ENCODE measurements at places on chromosomes 5 and 9.

GRCh38 chr5:59301727-59302126 is 591.8 kb downstream of the PDE4D start:
- no peak for DNase-seq

GRCh38 chr5:110807169-110807568 is 68.4 kb downstream of the SLC25A46 start:
- no peak for DNase-seq

DNA sequence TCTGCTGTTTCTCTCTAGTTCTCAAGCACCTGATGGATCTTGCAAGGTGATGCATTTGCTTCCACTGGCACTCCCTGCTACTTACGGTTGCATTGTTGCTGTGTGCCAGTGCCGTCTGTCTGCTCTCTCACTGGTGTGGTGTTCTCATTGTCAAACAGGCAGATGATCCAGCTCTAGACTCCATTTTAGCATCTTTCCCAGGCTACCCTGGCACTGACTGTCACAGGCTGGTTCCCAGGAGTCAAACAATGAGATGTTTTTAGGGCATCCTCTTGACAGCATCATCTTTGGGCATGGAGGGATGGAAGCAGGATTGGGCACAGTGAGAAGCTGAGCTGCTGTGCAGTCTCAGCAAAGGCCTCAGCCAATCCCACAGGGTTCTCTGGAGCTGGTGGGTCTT is 12.9 kb downstream of the MTRR start:
- no peak for DNase-seq

DNA sequence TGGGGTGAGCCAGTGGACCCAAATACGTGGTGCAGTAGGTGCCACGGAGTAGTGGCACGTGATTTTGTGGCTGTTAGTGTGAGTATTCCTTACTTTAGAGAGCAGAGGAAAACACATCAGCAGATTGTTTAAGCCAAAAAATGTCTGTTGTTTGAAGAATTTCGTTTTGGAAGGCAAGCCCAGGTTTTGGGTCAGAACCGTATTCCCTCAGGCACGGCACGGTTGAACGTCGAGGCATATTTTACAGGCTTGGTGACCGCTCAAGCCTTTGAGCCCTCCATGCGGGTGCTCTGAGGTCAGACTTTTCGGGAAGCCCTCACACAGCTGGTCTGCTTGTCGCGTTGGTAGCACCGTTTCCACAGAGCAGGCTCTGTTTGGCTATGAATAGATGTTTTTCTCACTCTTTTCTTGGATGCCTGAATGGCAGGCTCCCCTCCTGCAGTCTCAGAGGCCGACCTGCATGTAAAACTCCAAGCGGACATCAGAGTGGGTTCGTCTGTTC is 27.2 kb downstream of the NEK6 start:
- DNase-seq: no peak

- no peak for DNase-seq
Measured at GRCh38 chr5:109939116-109939682, 249.5 kb downstream of the MAN2A1 start.

- DNase-seq: no peak
Measured at GRCh38 chr5:158451203-158451992, 592.5 kb upstream of the CLINT1 start.

GRCh38 chr9:12718482-12719026 is 25.4 kb downstream of the TYRP1 start:
- no peak for DNase-seq

- DNase-seq: no peak
Measured at GRCh38 chr5:79056847-79057246, 12.6 kb downstream of the DMGDH start.

DNA sequence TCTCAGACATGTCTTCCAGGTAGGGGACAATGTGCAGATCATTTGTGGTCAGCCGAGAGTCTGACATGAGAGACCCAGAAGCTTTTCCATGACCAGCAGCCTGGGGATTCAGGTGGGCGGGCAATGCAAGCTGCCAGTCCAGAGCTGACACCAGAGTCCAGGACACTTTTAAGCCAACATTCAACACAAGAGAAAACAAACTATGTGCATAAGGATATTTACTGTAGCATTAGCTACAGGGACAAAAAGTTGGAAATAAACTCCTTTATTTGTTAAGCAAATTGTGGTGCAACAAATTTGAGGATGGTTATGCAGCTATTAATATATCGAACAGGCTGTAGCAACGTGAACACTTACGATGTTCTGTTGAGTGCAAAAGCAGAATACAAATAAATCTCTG is 9.9 kb upstream of the RNF130 start:
- no peak for DNase-seq

DNA sequence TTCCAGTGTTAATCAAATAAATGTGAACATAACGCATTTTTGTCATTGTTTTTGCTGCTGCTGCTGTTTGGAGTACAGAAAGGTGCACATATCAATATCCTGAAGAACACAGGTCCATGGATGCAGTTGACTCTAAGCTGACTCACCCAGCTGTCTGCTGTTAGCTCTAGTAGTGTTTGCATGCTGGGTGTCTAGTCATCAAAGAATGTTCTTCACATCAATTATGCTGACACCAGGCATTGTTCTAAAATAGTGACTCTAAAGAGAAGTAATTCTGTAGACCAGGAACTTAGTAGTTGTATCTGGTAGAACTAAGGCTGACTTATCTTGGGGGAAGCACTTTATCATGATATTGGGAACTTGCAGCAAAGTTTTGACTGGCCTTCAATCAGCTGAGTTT is 55.7 kb upstream of the DPYSL3 start:
- no peak for DNase-seq

DNA sequence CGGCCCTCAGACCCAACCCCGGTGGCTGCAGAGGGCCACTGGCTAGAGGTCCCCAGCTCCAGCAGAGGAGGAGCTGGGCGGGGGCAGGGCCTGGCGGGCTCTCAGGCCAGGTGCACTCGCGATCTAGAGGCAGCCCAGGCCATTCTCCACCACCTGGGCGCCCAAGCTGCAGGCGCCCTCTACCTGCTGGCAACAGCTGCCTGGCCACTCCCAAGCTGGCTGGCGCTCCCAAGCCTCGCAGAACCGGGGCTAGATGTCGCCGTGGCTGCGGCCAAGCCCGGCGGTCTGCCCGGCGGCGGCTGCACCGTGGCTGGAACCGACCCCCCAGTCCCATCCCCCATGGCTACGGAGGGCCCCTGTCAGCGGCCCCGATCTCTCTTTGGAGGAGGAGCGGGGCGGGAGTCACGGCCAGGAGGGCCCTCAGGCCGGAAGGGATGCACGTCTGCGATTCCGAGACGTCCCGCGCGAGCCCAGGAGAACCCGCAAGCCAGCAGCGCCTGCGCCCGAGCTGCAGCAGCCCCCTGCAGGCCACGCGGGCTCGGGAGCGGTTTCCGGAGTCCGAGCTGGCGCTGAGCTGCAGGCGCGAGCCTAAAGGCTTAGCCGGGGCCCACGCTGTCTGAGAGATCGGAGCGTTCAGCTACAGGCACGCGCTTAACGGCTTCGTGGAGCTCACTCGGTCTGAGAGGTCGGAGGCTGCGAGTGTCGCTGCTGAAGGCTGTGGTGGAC is 44.3 kb upstream of the BICD2 start:
- peak; percentile 9 for DNase-seq

DNA sequence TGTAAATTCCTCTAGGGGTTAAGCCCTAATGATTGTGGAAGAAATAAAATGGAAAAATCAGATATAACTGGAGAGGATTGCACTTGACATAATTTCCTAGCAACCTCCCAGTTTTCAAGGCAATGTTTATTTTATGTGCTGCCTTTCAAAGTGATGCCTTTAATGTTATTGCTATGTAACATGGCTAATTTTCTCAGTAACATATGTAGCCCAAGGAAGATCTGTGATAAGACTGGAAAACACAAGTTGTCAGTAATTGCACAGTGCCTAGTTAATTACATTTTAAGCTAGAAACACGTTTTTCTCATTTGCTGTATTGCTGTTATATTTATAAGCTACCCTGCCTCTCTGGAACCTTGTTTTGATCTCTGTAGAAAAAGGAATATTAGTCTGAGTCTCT is 49.2 kb upstream of the KCNN2 start:
- no peak for DNase-seq

GRCh38 chr9:136886610-136887597 is 588 bp downstream of the TRAF2 start:
- DNase-seq: peak; percentile 73

DNA sequence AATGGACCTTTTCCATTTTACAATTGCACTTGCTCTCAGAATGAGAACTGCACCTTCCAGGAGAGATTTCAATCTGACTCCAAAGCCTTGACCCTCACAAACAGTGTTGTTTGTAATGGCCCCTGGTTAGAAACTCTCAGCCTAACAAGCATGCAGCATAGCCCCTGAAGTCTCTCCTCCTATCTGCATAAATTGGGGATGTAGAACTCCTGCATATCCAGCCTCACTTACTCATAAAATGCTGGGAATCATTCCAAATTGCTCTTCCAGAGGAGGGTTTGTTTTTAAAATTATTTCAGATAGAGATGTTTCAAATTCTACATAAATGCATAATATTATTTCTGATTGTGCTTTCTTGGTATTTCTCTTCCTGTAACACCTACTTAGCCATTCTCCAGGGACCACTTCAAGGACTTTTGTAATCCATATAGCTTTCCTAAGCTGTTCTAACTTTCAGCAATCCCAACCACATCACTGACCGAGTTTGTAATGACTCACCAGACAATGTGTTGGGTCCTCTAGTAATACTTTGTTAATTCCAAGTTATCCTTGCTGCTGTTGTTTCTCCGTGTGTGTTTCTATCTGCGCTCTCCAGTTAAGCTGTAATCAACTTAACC is 143.8 kb upstream of the CCDC152 start:
- no peak for DNase-seq

DNA sequence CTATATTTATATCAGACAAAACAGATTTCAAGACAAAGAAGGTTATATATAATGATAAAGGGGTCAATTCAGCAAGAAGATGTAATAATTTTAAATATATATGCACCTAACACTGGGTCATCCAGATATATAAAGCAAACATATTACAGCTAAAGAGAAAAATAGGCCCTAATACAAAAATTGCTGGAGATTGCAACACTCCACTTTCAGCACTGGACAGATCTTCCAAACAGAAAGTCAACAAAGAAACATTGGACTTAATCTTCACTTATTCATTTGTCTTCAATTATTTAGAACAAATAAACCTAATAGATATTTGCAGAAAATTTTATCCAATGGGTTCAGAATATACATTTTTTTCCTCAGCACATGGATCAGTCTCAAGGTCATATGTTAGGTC is 45.8 kb downstream of the MEIKIN start:
- DNase-seq: peak; percentile 10

DNA sequence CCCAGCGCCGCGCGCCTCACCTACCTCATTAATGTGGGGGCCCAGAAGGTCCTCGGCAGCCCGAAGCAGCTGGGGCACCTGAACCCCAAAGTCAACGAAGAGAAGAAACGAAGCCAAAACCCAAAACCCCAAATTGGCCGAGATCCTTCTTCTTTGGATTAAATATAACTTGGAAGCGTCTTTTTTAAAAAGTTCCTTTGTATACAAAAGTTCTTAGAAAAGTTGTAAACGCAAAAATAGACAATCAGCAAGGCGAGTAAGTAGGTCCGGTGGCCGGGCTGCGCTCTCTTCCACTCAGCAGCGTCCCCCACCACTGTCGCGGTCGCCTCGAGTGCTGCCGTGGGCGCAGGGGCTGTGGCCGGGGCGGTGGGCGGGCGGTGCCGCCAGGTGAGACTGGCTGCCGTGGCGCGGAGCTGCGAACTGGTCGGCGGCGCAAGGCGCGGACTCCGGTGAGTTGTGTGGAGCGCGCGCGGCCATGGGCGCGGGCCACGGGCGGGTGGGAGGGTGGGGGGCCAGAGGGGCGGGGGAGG is 360 bp downstream of the KLF4 start:
- no peak for DNase-seq

- peak; percentile 15 for DNase-seq
Measured at GRCh38 chr5:40733434-40733833, 22.3 kb downstream of the TTC33 start.

- peak; percentile 70 for DNase-seq
Measured at GRCh38 chr9:79572032-79572607, 355 bp downstream of the TLE4 start.

DNA sequence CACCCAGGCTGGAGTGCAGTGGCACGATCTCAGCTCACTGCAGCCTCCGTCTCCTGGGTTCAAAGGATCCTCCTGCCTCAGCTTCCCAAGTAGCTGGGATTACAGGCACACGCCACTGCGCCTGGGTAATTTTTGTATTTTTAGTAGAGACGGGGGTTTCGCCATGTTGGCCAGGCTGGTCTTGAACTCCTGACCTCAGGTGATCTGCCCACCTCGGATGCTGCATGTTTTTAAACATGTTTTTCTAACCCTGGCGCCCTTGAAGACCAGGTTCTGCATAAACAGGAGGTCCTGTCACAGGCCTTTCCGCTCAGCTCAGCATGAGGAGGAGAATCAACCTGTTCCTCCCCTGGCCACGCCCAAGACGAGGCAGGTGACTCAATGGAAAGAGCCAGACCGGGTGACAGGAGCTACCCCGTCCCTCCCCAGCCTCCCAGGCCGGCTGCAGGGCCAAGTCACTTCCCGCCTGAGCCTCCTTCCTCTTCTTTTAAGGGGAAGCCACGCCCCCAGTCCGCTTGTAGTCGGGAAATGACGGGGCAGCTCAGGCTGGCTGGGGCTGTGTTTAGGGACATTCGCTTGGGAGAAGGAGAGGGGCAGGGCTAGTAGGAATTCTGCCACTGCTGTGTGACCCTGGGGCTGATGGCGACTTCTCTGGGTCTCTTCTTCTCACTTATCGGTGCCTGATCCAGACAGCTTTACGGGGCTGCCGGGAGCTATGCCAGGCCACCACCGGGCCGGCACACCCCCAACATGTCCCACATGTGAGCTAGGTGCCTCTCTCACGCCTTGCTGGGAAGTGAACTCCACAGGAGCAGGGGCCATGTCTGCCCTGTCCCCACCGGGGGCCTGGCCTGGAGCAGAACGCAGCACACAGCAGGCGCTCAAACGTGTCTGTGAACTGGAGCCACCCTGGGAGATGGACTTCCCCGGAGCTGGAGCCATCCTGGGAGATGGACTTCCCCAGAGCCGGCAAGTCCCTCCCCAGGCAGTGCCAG is 6.1 kb downstream of the NOTCH1 start:
- DNase-seq: peak; percentile 88

DNA sequence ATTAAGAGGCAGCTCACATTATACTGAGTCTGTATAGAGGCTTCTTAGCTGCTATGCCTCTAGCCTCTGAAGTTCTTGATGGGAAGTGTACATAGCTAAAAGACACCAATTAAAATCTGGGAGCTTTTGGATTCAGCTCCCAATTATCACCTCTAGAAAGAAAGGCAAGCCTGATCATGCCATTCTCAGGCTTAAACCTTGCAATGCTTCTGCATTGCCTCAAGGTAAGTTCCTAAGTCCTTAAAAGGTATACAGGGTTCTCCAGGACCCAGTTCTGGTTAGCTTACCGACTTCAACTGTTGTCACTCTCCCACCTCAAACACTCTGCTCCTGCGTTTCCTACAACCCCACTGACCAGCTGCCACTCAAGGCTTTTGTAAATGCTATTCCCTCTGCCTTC is 17.5 kb upstream of the CCL28 start:
- DNase-seq: no peak

GRCh38 chr5:88391991-88392390 is 123.3 kb upstream of the TMEM161B start:
- no peak for DNase-seq

All from OCI-M1 (cell line).